ENCODE measurements at places on chromosomes 5 and 9. TPM values are rescaled to one million over a fixed set of nuclear protein-coding genes. Genes with fewer than 3 reads are reported as not detected.

CDC20B gene
- not detected for total RNA-seq

UGT3A1 gene
- total RNA-seq: not detected

TMEM174 gene
- not detected for total RNA-seq

INSL4 gene
- 1.0 TPM for total RNA-seq

MZB1 gene
- not detected for total RNA-seq

SOWAHA gene
- total RNA-seq: 0.14 TPM

PSD2 gene
- not detected for total RNA-seq

HAPLN1 gene
- not detected for total RNA-seq

AGXT2 gene
- total RNA-seq: not detected

CCL27 gene
- total RNA-seq: not detected

FOXD4L3 gene
- not detected for total RNA-seq

PRDM9 gene
- total RNA-seq: not detected

ORM2 gene
- total RNA-seq: not detected

ISL1 gene
- 3.6 TPM for total RNA-seq

SLIT3 gene
- total RNA-seq: 1.3 TPM

INSYN2B gene
- total RNA-seq: 1.9 TPM

IFNA13 gene
- not detected for total RNA-seq

BAAT gene
- total RNA-seq: 0.05 TPM

SLC6A7 gene
- total RNA-seq: not detected

SLC46A2 gene
- not detected for total RNA-seq

CTSV gene
- total RNA-seq: 45.5 TPM

SHISAL2B gene
- total RNA-seq: not detected

TEX48 gene
- total RNA-seq: not detected

EIF4E1B gene
- not detected for total RNA-seq

GRAMD2B gene
- total RNA-seq: 24.9 TPM

TRIP13 gene
- 34.3 TPM for total RNA-seq

AJM1 gene
- 2.0 TPM for total RNA-seq

MARCHF3 gene
- total RNA-seq: 0.84 TPM
